NCI-H345 (cell line): ENCODE measurements at places on chromosomes 7 and 10.

GRCh38 chr7:154853727-154854095, 149.2 kb downstream of the PAXIP1 start:
- no peak for DNase-seq

DNA sequence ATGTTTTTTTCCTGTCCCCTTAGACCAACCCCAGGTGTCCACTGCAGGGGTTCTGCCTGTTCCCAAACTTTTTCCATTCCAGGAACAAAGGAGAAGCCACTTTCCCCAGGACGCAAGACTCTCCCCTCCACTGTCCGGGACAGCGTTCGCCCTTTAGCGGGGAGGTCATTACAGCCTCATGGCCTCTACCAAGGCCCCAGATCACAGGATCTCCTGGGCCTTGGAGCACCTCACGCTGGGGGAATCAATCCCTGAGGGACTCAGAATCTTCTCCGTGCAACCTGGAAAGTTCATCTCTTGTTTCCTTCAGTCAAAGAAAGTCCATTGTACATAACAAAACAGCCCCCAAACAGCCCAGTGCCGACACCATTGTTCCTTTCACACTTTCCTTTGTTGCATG, 41.2 kb downstream of the MKI67 start:
- no peak for DNase-seq

DNA sequence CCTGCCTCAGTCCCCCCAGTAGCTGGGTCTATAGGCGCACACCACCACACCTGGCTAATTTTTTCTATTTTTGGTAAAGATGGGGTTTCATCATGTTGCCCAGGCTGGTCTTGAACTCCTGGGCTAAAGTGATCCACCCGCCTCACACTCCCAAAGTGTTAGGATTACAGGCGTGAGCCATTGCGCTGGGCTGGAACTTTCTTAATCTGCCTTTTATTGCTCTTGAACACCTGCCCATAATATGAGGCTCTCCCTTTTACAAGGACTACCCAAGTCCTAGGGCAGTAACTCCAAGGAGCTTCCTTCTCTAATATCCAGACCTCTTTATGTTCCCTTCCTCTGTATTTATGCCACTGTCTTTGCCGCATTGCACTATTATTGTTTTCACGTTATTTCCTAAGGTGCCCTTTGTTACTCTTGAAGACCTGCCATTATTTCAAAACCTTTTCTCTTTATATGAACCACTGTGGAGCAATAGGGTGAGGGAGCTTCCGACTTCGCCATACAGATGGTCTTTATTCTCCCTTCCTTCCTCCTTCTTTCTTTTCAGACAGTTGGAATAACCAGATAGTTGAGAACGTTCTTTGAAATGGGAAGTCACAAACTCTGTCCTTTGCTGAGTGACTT, 36.3 kb upstream of the TCF7L2 start:
- no peak for DNase-seq

GRCh38 chr7:69761290-69761922, 163.1 kb downstream of the AUTS2 start:
- no peak for DNase-seq

DNA sequence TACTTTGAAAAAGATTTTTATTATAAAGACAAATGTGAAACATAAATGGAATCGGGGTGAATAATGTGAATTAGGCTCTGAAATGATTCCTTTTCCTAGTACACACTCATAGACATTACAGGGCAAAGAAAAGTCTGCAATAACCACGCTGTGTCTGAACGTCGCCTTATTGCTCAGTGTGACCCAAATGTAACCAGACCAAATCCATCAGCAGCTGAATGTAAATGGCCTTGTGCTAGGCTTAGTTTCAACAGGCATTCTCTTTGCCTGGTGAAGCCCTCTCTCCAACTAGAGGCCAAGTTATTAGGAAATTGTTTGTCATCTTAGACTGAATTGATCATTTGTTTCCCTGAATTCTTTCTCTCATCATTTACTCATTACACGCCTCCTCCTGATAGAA, 225.5 kb downstream of the CHCHD3 start:
- DNase-seq = no peak

DNA sequence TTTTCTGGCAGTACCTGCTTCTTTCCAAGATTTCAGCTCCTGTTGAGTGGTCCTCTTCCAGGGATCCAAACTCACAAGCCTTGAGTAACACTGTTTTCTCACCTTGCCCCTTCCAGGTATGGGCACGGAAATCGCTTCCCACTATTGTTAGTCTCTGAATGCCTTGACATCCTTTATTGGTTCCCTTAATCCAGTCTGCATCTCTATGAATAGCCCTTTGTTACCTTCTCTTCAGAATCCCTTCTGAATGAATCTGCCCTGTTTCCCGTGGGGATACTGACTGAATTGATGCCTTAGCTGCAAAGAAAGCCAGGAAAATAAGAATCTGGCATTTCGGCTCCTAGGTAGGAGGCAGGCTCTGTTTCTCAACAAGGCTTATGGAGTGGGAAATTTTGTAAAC, 467.7 kb downstream of the PLXNA4 start:
- no peak for DNase-seq

DNA sequence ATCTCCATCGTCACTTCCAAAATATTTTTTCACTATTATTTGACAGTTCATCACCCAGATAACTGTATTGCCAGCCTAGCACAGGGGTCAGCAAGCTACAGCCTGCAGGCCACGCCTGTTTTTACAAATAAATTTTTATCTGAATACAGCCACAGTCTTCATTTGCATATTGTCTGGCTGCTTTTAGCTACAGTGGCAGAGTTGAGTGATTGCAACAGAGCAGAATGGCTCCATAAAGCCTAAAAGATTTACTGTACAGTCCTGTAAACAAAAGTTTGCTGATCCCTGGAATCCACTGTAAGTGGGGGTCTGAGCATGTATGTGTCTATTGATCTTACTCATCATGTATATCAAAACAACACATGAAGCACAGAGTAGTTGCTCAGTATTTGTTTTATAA, 45.9 kb upstream of the GNAI1 start:
- DNase-seq = no peak

DNA sequence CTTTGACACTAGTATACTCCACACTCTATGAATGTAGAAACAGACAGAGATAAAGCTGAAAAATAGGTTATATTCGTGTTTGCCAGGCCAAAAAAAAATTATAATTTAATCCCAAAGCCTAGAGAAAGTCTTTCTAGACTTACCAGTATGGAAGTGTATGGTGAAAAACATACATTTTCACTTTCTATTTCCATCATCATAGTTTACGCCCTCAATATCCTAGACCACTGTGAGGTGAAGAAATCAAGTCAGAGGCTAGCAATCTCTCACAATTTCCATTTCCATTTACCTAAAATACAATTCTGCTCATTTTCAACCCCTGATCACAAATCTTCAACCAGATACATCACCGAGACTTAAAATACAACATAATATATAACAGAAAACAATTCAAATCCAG, 16.2 kb downstream of the GPR22 start:
- DNase-seq = no peak

GRCh38 chr7:134593530-134594392, 44.9 kb downstream of the AKR1B15 start:
- no peak for DNase-seq

GRCh38 chr7:98211221-98211675, at the start of gene BHLHA15:
TSS of gene BHLHA15 (plus strand) at chr7:98211439. CDS start at chr7:98212310, 871 bp downstream.
- DNase-seq = peak; percentile 65

DNA sequence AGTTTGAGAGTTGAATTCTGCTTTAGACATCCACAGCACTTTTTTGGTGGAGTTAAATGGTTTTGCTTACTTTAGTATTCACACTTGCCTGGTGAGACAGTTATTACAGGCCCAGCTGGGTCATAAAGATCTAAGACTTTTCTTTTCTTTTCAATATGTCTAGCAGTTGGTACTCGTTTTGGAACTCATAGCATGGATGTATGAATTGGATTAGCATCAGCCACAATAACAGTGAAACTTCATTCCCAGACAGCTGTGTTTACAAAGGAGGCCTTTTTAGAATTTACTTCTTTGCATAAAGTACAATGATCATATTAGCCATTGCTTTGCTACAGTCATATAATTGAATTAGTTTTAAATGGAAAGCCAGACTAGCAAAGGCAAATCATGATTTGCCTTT, 168.4 kb upstream of the DKK1 start:
- DNase-seq = no peak

GRCh38 chr10:70078329-70078728, 25.7 kb downstream of the MACROH2A2 start:
- no peak for DNase-seq

DNA sequence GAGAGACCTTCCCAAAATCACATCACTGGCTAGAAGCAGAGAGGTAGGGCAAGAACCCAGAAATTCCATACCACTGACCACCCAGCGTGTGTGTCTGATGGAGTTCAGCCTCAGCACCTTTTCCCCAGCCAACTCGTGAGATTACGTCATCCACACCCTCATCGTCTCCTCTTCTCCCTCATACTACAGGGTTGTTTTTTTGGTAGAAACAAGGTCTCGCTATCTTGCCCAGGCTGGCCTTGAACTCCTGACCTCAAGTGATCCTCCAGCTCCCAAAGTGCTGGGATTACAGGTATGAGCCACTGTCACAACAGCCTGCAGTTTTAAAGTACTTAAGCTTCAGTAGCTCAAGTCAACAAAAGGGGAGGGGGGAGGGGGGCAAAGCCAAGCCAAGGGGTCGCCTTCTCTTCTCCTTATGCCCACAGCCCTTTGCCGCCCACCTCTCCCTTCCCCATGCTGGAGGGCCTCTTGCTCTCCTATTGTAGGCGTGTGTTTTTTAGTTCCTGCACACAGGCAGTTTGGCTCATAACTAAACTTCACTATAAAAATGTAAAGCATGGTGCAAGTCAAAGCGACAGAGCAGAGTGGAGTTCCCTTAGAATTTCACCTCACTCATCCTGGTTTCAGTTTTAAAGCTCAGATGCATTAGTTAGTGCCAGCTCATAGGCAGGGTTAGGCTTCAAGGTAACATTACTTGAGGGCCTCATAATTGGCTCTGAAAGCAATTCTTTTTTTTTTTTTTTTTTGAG, 5.2 kb upstream of the PRDX3 start:
- DNase-seq = no peak

- DNase-seq = no peak
Observed at GRCh38 chr10:104527013-104527412, 114.1 kb upstream of the SORCS3 start.

GRCh38 chr7:135441791-135442190, 68.1 kb downstream of the CNOT4 start:
- DNase-seq = no peak

DNA sequence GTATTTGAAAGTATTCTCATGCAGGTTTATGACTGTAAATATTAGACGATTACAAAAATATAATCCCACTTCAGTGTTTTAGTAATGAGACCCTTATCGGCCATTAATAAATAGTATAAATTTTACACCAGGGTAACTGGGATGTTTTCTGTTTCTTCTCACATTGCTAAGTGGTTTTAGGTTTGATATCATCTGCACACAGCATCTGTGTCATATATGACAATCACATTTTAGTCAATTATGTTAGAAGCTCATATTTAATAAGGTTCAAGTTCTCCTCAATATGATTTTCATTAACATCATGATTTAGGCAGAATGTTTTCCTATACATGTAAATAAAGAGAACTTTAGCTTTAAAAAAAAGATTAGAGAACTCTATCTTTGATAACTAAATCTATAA, 66.8 kb downstream of the ATAD1 start:
- no peak for DNase-seq

GRCh38 chr10:48457949-48458661, 146.8 kb downstream of the ARHGAP22 start:
- no peak for DNase-seq

DNA sequence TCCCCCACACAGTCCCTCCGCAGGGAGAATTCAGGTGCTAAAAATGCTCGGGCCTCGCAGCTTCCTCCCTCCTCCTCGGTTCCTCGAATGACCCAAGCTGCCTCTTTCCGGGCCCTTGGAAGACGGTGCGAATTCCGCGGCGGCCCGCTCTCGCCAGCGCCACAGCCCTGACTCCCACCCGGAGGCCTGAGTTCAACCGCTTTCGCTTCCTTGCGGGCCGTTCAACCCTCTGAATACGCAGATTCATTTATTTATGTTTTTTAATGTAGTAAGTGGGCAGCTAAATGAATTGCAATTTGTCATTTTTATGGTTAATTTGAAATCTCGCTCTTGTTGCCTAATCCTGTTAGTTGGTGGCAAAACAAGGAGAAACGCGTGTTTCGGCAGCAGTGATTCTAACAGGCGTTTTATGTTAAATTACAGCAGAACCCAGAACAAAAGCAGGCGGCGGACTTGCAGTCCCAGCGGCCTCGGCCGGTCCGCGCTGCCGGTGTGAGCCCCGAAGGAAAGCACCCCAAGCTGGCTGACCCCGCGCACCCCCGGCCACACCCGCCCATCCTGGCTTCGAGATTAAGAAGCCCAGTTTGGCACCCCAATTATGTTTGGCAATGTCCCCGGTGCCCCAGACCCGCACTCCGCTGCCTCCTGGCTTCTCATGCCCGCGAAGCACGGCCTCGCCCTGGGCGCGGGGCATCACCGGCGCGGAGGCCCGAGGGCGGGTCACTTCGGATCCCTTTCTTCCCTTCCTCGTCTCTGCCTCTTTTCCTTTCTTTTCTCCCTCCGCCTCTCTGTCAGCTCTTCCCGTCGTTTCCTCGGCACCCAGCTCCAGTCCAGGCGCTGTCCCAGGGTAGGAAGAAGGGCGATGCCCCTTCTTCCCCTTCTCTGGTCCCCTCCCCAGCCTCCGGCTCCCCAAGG, 75.9 kb downstream of the INSIG1 start:
- no peak for DNase-seq

DNA sequence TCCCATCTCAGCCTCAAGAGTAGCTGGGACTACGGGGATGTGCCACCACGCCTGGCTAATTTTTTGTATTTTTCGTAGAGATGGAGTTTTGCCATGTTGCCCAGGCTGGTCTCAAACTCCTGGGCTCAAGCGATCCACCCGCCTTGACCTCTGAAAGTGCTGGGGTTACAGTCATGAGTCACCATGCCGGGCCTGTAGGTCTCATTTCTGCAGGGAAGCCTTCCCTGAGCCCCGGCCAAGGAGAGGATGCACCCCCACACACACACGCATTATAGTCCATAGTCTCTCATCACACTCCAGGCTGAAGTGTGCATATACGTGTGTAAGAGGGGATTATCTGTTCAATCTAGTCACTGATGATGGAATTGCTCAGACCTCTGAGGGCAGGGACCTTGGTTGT, 29.3 kb downstream of the KCNMA1 start:
- DNase-seq = no peak

DNA sequence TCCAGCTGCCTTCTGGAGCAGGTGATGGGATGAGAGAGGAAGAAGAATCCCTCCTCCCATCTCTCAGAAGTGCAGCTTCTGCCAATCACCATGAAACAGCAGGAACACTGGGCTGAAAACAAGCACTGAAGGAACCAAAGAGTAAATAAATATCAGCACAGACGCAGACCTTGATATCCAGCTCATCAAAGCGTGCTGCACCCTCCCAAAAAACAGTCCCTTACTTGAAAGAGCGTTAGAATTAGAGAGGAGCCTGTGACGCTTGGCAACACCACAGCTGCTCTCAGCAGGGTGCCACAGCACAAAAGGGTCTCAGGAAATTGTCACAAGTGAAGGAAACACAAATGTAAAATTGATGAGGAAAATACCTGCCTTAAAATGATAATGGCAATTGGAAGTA, 39.5 kb downstream of the KLF6 start:
- peak; percentile 46 for DNase-seq

GRCh38 chr7:128679920-128680319, 7.8 kb downstream of the GARIN1A start:
- DNase-seq = no peak

GRCh38 chr10:878895-879294, 52.6 kb downstream of the LARP4B start:
- no peak for DNase-seq
